ENCODE measurements at places on chromosomes 4 and X.

DNA sequence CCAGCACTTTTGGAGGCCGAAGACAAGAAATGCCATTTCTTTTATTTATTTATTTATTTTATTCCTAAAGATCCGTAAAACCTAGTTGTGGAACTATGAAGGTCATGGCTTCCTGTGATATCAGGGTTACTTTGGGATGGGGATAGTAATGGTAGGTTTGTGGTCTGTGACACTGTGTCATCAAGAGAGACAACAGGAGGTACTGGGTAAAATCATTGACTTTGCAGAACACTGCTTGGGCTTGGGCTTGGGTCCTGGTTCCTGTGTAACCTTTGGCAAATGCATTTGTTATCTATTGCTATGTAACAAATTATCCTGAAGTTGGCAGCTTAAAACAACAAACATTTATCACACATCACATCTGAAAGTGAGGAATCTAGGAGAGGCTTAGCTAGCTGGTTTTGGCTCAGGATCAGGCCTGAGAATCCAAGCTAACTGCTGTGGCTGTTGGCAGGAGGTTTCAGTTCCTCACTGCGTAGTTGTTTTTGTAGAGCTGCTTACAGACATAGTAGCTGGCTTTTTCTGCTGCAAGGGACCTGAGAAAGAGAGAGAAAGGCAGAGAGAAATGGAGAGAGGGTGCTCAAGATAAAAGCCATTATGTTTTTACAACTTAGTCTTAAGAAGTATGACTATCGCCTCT, 576.4 kb upstream of the SLIT2 start:
- DNase-seq, result no peak

GRCh38 chrX:111375747-111376146, 36.2 kb downstream of the DCX start:
- DNase-seq, result no peak

- no peak for DNase-seq
Measured at GRCh38 chr4:86720508-86721068, 126.5 kb downstream of the PTPN13 start.

DNA sequence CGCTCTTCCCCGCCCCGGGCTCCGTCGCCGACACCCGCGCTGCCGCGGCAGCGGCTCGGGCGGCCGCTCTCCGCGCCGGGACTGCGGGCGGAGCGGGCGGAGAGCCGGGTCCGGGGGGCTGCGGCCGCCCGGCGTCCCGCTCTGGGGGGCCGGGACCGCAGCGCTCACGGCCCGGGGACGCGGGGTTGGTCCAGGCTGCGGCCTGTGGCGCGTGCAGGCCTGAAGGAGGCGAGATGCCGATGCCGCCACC, 492 bp downstream of the GALNT7 start:
- no peak for DNase-seq

DNA sequence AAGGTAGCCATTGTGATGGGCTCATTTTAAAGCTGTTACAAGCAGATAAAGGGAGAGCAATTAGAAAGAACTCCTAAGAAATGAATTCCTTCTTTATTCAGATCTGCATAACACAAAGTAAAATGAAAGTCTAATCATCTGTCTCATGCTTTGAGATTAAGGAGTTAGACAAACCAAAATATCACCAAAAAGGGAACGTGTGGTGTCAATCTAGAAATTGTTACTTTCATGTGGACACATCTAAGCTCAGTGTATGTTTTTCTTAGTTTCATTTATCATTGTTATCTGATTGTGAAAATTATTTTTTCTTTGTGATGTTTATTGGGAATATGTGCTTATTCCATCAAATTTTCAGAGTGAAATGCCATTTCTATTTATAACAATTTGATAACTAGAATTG, 80.3 kb downstream of the BANK1 start:
- DNase-seq, result no peak

GRCh38 chr4:42428036-42428435, 30.7 kb downstream of the SHISA3 start:
- no peak for DNase-seq

DNA sequence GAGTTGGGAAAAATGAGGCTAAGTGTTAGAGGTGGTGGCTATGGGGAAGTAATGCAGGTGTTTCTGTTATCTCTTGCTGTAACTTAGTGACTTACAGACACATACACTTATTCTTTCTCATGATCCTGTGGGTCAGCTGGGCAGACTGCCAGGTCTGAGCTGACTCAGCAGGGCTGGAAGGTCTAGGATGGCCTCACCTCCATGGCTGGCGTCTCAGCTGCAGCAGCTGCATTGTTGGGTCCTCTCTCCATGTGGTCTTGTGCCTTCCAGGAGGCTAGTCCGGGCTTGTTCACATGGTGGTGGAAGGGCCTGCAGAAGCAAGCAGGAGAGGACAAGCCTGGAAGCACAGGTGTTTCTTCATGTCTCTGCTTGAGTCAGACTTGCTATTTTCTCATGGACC, 172.7 kb downstream of the NHS start:
- peak; percentile 26 for DNase-seq

DNA sequence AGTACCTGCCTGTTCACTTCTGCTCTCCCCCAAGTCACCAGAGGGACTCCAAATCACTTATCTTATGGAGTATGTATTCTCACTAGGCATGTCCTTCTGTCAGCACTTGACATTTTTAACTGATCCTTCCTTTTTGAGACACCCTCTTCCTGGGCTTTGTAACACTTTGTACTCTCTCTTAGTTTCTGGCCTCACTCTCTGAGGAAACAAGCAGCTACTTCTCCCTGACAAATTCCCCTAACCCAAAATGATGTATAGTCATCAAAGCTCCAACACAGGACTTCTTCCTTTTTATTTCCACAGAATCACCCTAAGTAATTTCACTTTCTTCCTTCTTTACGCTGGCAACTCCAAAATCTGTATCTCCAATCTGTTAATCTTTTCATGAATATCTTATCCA, 101.8 kb downstream of the ARAP2 start:
- DNase-seq, result no peak

DNA sequence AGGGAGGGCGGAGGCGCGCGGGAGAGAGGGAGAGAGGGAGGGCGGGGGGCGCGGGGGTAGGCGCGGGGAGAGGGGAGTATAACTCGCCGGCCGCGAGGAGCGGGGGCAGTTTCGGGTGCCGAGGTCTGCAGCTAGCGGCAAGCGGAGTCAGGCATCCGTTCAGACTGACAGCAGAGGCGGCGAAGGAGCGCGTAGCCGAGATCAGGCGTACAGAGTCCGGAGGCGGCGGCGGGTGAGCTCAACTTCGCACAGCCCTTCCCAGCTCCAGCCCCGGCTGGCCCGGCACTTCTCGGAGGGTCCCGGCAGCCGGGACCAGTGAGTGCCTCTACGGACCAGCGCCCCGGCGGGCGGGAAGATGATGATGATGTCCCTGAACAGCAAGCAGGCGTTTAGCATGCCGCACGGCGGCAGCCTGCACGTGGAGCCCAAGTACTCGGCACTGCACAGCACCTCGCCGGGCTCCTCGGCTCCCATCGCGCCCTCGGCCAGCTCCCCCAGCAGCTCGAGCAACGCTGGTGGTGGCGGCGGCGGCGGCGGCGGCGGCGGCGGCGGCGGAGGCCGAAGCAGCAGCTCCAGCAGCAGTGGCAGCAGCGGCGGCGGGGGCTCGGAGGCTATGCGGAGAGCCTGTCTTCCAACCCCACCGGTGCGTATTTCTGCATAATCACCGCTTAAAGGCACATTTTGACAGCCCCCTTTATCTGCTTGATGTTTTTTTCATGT, at the start of gene POU4F2:
TSS of gene POU4F2 (plus strand) at position 108 of the 720 bp plus-strand sequence. CDS start at position 356, 248 bp downstream.
- no peak for DNase-seq

- no peak for DNase-seq
Measured at GRCh38 chr4:78584863-78585547, 33.4 kb downstream of the ANXA3 start.

DNA sequence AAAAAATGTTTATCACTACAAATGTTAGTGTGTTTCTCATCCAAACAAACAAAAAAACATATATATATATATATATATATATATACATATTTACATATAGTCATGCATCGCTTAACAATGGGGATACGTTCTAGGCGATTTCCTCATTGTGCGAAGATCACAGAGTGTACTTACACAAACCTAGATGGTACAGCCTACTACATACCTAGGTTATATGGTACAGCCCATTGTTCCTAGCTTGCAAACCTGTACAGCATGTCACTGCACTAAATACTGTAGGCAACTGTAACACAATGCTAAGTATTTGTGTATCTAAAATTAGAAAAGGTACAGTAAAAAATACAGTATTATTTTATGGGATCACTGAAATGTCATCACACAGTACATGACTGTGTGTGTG, 16.4 kb upstream of the TMSB4X start:
- no peak for DNase-seq

DNA sequence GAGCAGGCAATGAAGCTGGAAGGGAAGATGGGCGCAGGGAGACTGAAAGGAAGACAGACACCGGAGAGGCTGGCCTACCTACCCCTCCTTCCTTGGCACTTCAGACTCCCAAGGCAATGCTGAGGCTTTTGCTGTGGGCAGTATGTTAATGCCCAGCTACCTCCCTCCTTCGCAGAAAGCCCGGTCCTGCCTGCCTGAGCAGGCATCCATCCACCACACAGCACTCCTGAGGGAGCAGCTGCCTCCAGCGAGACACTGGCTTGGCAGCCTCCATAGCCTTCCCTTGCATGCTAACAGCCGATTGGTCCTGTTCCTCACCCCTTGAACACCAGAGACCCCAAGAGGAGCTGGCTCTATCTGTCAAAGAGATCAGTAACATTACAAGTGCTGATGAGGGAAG, 14.4 kb downstream of the GABRQ start:
- DNase-seq, result no peak

DNA sequence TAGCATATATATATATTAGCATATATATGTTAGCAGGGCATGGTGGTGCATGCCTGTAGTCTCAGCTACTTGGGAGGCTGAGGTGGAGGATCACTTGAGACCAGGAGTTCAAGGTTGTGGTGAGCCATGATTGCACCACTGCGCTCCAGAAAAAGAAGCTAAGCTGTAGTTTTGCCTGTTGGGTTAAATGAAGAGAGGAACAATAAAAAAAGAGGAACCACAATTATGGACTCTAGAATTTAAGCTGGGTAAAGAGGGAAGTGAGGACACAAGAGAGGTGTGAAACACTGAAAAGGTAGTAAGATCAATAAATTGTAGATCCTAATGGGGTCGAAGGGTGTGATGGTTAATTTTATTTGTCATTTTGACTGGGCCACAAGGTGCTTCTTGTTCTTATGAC, 40.5 kb upstream of the HSD17B10 start:
- DNase-seq, result no peak

DNA sequence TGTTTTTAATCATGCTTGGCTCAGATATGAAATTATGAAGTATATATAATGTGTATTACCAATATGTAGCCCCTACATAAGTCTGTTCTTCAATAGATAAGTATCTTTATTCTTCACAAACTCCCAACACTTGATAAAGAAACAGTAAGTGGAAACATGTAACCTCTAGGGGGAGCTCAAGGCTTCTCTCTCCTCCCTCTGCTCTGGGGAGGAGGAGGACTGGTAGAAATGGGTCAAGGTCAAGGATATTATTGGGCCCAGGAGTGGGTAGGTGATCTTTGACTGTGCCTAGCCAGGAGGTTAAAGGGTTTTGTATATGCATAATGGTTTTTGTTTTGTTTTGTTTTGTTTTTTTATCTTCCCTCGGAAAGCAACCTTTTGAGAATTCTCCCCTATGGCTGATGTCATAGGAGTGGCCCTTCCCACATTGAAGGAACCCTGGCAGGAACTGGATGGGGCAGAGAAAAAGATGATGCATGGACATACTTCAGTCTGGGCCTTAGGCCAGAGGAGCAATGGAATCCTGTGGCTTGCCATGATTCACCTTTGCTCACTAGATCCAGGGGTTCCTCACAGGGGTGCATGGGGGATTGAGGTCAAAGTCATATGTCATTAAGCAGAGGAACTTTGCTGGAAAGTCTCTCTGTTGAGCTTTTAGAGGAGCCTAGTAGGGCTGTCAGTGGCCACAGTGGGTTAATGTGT, 460.3 kb downstream of the MID1IP1 start:
- peak; percentile 59 for DNase-seq

DNA sequence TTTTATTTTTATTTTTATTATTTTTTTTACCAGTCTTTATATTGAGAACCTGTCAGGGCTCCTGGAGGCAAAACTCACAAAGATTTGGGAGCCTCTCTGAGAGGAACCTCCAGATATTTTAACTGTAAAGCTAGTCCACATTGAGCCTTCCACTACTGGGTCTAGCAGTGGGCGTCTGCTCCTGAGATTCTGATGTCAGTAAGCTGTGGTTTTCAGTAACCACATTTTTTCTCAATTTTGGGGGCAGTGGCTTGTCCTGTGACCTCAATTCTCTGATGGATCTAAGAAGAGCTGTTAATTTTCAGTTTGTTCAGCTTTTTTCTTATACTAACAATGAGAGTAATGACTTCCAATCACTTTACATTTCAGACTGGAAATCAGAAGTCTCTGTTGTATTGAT, 23.6 kb upstream of the GPRASP1 start:
- DNase-seq, result no peak

DNA sequence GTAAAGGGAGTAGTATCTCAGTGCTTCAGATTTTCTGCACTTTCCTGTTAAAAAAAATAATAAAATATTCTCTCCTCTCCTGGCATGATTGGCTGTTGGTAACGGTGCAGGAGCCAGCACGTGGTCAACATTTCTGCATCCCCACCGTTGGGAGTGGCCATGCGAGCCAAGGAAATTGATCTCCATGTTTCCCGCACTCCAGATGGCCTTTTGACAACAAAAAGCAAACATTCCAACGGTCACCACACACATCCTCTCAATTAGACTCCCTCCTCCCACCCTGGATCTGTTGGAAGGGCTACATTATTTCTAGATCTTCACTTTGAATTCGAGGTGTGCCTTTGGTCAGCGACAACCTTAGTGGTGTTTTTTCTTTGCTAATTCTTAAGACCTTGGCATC, 45.0 kb downstream of the STK32B start:
- DNase-seq, result no peak

DNA sequence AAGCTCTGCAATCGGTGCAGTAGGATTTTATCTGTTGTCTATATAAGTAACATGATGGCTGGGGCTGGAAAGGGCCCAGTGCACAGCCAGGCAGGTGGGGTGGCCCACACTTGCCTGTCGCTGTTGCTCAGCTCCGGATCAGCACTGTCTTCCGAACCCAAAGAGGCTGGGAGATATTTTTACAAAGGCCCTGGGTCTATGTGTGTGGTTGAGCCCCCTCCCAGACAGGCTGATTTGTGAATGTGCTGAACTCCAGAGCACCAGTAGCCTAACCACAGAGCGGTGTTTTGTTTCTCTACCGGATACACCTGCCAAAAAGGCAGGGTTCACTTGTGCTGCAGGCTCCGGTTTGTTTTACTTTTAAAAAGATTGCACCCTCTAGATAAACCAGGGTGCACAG, 33.5 kb upstream of the CHRNA9 start:
- no peak for DNase-seq

DNA sequence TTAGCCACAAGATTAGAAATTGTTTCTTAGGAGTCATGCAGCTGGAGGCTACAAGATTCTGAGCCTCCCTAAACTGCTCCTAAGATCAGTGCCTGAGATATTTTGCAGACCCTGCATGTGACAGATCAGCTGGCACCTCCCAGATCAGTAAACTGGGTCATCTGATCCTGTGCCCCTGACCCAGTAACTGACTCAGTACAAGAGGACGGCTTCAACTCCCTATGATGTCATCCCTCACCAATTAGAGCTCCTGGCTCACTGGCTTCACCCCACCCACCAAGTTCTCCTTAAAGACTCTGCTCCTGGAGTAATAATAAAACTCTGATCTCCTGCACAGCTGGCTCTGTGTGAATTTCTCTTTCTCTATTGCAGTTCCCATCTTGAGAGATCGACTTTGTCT, 45.4 kb upstream of the PNPLA4 start:
- DNase-seq, result no peak

GRCh38 chr4:154364066-154364845, 127.3 kb downstream of the DCHS2 start:
- no peak for DNase-seq

All from hematopoietic multipotent progenitor cell treated with erythropoietin and hydrocortisone succinate and interleukin-3 and kit ligand, for 8 days (in vitro differentiated cells).